ENCODE measurements at places on chromosomes 2 and 18.

- no peak for DNase-seq
Observed at GRCh38 chr2:5520463-5520972, 171.7 kb upstream of the SOX11 start.

DNA sequence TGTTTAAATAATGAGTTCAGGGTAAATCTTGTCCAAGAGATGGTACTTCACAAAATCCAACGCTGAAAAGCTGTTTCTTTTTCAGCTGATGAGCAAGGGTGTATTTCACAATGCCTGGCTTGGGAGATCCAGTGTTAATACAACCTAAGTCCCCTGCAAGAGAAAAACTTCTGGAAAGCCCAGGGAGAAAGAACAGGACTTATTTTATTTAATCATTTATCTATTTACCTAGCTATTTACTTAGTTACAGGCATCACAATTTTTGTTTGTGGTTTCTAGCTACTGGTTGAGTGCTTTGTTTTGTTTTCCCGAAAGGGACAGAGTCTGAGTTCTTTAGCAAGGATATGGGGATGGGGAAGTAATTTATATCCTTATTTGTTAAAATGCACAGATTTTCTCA lies 598.2 kb upstream of the SYT4 start:
- DNase-seq = no peak

- no peak for DNase-seq
Observed at GRCh38 chr18:40932862-40933261, 1022.2 kb upstream of the PIK3C3 start.

GRCh38 chr2:175205523-175205922 lies 24.0 kb upstream of the ATP5MC3 start:
- peak; percentile 53 for DNase-seq

DNA sequence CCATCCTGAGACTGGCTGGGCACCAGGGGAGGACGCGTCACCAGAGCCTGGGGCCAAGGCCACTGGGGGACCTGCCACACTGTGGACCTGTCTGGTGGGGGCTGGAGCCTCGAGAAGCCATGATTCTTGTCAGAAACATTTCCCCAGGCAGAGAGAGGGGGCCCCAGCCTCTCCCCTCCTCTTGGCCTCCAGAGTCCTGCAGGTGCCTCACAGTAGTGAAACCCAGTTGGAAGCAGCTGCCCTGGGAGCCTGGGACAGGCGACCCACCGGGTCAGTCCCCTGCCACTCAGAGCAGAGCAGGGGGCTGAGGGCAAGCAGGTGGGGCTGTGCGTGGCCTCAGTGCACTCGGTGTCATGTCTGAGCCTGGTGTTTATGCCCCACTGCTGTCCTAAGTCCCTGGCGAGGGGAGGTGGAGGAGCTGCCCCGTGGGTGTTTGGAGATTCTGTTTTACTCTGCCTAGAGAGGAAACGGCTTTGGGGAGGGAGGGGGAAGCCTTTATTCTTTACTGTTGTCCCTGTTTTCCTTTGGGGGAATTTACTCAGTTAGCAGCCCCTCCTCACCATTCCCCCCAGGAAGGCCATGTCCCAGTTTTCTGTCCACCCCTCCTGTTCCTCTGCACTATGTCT lies 7.7 kb downstream of the OXER1 start:
- no peak for DNase-seq

- no peak for DNase-seq
Observed at GRCh38 chr18:68244786-68245185, 470.1 kb downstream of the TMX3 start.

DNA sequence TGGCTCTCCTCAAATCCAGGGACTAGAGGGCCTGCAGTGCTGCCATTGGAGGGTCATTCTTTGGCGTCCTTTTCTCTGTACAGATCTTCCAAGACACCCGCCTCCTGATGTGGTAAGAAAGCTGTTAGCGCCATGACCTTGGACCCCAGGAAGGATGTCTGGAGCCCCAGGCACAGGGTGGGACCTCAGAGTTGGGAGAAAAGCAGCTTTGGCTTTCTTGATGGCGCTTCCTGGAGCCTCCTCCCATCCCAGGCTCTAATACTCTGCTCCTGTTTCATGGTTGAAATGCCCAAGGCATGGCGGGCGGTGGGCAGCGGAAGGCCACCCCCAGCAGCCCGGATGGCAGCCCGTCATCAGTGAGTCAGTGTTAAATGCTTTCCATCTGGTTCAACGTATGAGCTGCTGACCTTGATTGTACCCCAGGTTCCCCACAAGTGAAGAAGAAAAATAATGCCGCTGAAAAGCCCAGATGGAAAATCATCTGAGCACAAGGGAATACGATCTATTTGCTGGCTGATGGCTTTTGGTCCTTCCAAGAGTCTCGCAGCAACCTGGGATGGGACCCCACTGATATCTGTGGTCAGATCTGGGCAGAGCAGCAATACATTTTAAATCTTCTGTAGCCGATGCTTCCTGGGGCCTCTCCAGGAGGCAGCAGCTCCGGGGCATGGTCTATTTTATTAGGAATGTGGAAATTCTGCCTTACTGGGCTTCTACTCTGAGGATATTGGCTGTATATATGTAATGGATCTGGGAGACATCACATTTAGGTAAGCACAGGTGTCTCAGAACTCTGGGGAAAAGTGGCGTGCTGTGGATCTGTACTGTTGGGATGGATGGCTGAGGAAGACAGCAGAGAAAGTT lies 15.1 kb downstream of the ACKR3 start:
- no peak for DNase-seq

DNA sequence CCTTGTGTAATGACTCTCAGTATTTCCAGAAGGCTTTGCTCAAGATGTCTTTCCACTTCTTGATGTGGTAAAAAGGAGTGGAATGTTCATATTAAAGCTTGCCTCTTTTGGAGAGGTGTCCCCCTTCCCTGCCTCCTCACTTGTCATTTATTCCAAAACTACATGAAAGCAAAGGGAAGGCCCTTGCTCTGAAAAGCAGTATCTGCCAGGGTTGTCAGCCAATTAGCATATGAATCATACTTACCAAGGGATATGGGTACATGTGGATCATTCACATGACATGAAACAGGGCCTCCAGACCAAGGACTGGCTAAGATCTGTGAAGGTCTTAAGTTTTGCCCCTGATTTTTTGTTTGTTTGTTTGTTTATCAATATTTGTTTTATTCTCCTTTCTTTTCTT lies 31.3 kb downstream of the ANXA4 start:
- peak; percentile 45 for DNase-seq

DNA sequence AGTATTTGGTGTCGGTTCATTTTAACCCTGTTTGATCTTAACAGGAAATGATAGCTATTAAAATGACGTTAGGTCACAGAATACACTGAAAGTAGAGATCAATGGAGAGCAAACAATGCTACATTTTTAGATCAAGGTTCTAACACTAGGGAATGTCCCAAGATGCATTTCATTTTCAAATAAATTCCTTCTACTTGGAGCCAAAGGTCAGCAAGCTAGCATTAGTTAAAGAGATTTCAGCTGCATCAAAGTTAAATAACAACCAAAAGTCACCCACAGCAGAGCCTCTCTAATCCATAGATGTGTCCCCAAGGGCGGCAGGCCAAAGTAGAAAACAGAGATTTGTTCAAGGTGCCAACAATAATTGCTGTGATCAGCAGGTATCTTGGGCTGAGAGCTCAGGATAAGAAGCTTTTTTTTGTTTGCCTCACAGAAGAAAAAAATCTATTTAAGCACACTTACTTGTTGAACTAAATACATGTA lies 1233.6 kb upstream of the TMEFF2 start:
- no peak for DNase-seq

DNA sequence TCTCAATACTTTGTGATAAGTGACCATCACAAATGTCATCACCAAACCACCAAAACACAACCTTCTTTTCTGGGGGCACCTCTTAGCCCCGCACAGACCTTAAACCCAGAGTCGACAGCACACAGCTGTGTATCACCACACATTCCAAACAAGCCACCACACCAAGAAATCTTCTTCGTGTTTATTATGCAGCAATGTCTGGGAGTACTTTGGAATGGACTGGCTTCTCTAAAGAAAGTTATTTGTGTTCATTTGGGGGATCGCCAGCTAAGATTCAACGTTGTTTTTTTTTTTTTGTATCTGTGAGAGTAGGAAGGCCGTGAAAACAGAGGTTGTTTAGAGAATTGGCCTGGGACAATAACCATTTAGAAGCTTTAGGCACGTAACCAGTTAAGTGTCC lies 1.1 kb upstream of the MTA3 start:
- no peak for DNase-seq

GRCh38 chr2:85534881-85535280 lies 4.1 kb upstream of the MAT2A start:
- DNase-seq = no peak

GRCh38 chr2:1798115-1798784 lies 53.9 kb upstream of the PXDN start:
- no peak for DNase-seq

GRCh38 chr2:136132825-136133155 lies 14.8 kb upstream of the CXCR4 start:
- no peak for DNase-seq

DNA sequence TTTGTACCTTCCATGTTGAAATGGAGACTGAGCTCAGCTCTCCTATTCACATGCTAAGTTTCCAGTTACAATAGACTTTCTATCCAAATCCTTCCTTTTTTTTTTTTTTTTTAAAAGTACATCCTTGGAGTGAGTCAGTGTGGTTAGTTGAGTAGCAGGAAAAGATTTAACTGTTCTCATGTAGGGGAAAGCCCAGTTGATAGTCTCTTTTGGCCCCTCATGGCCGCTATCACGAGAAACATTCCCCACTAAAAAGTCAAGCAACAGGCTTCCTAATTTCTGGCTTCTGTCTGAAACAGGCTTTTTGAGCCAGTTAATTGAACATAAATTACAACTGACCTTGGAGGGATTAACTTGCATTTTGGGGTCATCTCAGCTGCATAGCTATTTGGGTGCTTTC lies 161.3 kb downstream of the MEIS1 start:
- no peak for DNase-seq

DNA sequence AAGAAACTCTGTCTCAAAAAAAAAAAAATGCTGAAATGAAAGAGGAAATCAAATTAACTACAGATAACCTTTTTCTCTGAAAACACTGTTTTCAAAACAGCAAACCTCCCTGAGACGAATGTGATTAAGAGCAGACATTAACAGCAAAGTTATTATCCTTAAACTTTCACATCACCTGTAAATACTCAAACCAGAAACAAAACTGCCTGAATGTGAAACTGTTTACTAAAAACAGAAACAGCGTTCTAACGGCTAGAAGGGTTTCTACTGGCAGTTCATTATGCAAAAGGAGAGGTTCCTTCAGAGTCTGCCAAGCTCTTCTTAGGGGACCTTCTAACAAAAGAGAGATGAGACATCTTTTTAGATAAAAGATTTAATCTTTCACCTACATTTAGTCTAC lies 45.9 kb downstream of the PNO1 start:
- no peak for DNase-seq

- DNase-seq = no peak
Observed at GRCh38 chr2:100248044-100248330, 74.3 kb downstream of the LONRF2 start.

DNA sequence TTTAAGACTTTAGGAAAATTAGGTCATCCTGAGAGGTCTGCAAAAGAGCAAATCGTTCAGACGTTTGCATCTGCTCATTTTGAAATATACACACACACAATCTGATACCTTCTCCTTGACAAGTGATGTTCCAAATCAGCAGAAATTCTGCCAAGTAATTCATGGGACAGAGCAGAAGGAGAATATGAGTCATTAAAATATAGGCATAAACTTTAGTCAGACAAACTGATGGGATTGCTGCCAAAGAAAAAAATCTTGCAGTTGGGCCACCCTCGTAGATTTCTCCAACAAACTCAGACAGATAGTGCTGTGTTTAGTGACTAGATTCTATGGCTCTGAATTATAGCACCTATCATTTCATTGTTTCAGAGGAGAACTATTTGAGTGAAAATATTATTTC lies 336.3 kb downstream of the NYAP2 start:
- DNase-seq = no peak

- DNase-seq = no peak
Observed at GRCh38 chr2:176192351-176192750, 3.9 kb downstream of the HOXD1 start.

DNA sequence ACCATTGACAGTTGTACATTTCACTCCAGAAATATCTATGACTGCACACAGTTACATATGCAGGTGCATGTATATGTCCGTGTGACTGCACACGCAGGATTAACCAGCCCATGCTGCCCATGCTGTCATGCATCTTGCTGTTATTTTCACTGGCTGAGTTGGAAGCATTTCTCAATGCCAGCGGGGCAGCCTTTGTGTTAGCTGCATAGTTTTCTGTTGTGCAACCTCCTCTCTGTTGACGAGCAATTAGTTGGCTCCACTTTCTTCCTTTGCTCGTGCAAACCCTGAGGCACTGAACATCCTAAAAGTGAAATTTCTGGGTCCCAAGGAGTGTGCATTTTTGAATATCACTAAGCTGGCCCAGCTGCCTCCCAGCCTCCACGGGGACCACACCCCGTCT lies 133.4 kb upstream of the GLI2 start:
- no peak for DNase-seq

GRCh38 chr18:26227051-26227670 lies 916 bp downstream of the TAF4B start:
- peak; percentile 7 for DNase-seq

GRCh38 chr2:162091325-162092007 lies 17.5 kb upstream of the DPP4 start:
- no peak for DNase-seq

GRCh38 chr2:74619651-74620297 lies 28.4 kb downstream of the M1AP start:
- no peak for DNase-seq

- DNase-seq = peak; percentile 40
Observed at GRCh38 chr2:98761267-98761781, 30.4 kb upstream of the MGAT4A start.

DNA sequence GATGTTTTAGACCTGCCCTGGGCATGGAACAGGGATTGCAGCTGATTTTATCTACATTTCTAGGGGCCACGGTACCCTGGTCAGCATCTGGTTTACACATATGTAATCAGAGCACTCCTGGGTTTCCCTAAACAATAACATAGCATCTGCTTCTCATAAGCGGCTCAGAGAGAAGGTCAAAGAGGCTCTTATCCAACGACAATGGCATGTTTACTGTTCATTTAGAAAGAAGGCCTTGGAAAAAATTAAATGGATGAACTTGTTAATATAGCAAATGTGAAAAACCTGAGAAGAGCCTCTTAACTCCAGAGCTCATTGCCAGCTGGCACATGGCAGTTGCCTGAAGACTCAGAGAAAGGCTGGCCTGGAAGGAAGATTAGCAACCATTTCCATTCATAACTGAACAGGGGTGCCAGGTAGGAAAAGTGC lies 202.8 kb upstream of the THUMPD2 start:
- no peak for DNase-seq

- DNase-seq = no peak
Observed at GRCh38 chr2:239789711-239790110, 235.4 kb downstream of the NDUFA10 start.

- no peak for DNase-seq
Observed at GRCh38 chr2:241068136-241068941, 33.7 kb downstream of the MTERF4 start.

All from lung microvascular endothelial cell (primary cell).